ENCODE measurements at places on chromosomes 3 and 15. TPM values are rescaled to one million over a fixed set of nuclear protein-coding genes. Genes with fewer than 3 reads are reported as not detected.

GRCh38 chr3:105856605-105857004 is 12.2 kb downstream of the CBLB start:
- no peak for DNase-seq

- DNase-seq = no peak
These were observed 2.6 kb upstream of the ULK3 start for GRCh38 chr15:74845581-74845980.

GRCh38 chr3:94398036-94398435 is 335.2 kb downstream of the NSUN3 start:
- DNase-seq = no peak

GRCh38 chr3:68483601-68484000 is 448.7 kb downstream of the TAFA4 start:
- no peak for DNase-seq

GRCh38 chr3:27221264-27221932 is 147.8 kb downstream of the NEK10 start:
- no peak for DNase-seq

DNA sequence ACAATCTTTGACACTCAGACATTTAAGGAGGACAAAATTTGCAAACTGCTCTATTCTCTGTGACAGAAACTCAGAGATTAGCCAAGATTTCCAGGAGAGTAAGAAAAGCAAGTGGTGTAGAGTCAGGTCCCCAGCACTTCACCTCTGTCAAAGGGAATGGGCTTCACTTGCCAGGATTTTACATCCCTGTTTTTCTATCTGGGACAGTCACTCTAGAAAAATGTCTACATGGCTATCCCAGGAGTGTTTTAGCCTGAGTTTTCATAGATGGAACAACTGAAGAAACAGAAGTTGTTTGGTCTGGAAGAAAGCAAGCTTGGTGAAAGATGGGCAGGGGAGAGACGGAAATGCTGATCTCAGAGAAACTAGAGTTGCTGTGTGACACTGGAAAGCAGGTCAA is 3.0 kb downstream of the FAM219B start:
- peak; percentile 27 for DNase-seq

- no peak for DNase-seq
These were observed 2.6 kb downstream of the SSUH2 start for GRCh38 chr3:8642001-8642400.

- no peak for DNase-seq
These were observed 65.3 kb downstream of the SH3GL3 start for GRCh38 chr15:83512459-83512858.

DNA sequence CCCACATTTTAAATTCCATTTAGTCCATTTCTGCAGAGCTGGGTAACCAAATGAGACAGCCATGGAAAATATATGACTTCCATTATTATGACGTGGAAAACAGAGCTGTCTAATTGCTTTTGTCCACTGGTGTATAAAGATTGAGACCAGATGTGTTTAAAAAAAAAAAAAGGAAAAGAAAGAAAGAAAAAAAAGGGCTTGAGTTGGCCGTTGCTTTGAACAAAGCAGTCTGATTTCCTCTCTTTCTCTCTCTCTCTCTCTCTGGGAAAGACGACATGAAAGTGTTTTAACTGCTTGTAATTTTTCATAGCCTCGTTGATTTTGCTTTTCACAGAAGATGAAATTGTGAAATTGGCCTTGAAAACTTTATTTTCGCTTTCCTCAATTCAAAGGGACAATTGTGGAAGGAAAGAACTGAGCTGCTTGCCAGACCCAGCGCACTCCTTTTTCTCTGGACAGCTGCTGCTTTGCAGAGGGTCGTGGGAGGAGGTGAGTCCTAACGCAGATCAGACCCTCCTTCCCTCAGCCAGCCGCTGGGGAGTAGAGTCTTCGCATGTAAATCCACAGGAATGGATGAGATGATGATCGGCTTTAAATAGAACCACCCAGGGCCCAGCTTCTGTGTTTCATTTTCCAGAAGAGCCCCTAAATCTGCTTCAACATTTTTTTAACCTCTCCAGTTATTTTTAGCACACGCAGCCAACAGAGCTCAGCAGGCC is 42.8 kb upstream of the UBE2E1 start:
- peak; percentile 44 for DNase-seq

DNA sequence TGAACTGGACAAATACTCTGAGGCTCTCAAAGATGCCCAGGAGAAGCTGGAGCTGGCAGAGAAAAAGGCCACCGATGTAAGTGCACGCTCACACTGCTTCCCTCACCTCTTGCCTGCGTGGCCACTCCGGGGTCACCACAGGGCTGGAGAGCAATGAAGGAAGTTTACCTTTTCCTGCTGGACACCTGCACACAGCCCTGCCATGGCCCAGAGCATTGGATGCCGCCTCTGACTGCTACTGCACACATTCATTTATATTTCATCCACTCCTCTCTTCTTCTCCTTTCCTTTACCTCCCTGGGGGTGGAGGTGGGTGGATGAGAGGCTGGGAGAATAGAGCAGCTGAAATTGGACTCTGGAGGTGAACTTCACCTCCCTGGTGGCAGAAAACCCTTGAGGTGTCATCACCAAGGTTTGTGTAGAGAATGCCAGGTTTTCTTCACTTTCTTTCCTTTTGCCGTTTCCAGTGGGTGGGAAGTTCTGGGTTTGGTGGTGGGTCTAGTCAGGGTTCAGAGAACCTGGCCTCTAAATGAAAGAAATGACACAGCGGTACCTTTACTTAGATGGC is 1.6 kb downstream of the TPM1 start:
- no peak for DNase-seq

- no peak for DNase-seq
These were observed 33.7 kb downstream of the PSTPIP1 start for GRCh38 chr15:77028451-77029165.

GRCh38 chr3:134326760-134327593 is 47.3 kb downstream of the AMOTL2 start:
- DNase-seq = peak; percentile 99

DNA sequence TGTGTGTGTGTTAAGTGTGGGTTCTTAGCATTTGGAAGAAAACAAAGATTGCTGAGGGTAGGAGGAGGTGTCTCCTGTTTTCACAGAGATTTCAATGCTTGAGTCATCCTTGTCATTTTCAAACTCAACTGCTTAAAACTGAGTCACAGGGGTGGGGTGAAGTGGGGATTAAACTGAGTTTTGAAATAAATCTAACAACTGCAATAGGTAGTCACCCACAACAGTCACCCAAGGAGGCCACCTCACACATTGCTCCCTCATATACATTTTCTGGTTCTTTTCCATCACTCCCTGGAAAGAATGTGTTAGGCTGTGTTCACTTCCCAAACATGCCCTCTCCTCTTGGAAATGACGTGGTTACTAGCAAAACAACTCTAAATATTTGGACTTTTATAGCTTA is 187.7 kb upstream of the CMC1 start:
- DNase-seq = peak; percentile 91

DNA sequence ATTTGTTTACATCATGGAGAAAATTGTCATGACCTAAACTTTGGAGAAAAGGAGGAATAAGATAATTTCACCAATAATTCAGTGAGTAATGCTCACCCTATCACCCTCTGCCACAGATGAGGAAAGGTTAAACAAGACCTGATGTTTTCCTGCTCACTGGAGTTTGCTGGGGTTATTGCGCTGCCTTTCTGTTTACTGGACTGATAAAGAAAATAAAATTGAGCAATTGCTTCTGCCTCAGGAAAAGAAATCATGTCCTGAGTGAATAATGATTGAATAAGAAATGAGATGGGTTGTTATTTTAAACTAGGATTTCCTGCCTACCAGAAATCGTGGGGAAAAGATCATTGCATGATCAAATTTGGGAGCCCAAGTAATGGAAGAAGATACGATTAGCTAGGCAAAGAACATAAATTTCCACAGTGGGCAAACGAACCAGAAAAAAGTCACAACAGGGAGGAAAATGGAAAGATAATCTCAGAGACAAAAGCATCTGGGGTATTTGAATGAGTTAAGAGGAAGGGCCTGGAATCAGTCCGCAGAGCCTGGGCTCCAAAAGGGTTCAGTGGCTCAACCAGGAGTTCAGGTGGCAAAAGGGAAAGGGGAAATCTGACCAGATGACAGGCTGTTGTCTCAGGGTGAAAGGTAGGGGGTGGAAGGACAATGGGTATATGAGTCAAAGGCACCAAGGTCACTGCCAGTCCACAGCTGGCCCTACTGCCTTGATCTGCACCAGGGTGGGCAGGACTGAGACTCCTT is 146.8 kb downstream of the FAM43A start:
- no peak for DNase-seq

DNA sequence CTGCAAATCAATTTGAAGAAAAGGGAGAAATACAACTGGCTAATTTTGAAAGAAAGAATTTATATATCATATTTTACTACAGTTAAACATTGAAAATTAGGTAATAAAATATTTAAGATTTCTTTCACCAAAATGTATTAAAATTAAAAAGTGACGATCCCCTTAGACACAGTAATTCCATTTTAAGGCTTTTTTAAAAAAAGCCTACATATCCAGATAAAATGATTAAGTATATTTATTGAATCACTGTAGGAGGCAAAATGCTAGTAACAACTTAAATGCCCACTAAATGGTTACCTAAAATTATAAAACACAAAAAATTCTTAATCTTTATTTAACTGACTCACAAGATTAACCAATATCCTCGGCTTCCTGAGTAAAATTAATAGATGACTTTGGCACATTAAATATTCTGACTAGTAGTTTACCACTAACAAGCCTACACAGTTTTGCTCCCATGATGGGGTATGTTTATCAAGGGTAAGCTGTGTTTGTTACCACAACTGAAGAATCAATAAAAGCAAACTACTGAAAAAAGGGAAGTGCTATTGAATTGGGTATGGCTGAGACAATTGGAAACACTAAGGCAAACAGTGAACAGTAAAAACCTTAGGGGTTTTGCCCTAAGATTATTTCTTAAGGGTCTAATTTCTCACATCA is 28.4 kb downstream of the ANKRD28 start:
- peak; percentile 44 for DNase-seq

GRCh38 chr15:67076147-67076843 is 10.9 kb downstream of the SMAD3 start:
- peak; percentile 87 for DNase-seq

GRCh38 chr3:58824285-58824684 is 157.7 kb upstream of the FAM3D start:
- DNase-seq = peak; percentile 80

DNA sequence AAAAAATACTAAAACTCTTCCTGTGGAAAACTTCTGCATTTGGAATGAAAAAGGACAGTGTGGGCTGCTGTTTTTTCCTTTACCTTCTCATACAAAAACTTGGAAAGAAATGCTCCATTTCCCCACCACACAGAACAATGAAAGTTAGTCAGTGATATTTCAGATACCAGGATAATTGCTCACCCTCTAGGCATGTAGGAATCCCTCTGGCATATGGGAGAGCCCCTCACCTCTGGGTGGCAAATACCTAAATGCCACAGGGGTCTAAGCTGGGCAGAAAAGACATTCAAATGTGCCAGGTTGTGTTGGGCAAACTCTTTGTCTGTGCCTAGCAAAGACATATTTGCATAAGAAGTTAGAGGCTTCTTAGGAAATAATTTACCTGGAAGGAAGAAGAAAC is 560.3 kb upstream of the NR2F2 start:
- peak; percentile 36 for DNase-seq

GRCh38 chr3:43190670-43191069 is 84.8 kb upstream of the POMGNT2 start:
- peak; percentile 75 for DNase-seq

GRCh38 chr3:37419979-37420378 is 245.6 kb upstream of the LRRFIP2 start:
- DNase-seq = no peak

DNA sequence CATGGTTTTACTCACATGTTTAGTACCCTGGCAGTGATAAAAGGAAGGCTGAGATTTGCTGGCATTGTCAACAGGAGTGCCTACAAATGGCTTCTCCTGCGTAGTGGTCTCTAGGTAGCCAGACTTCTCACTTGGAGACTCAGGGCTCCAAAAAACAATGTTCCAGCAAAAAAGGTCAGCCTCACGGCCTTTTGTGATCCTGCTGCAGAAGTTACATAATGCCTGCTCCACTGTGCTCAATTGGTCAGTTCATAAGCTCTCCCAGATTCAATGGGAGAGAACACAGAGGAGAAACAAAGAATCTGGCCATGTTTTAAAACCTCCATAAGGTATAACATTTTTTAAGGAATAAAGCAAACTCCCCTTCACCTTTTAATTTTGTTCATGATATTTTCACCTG is 76.1 kb upstream of the CMSS1 start:
- no peak for DNase-seq

GRCh38 chr15:56639631-56640030 is 93.7 kb downstream of the ZNF280D start:
- DNase-seq = no peak

GRCh38 chr3:51974277-51974962 is 444 bp upstream of the ABHD14A start:
- DNase-seq = peak; percentile 58

- peak; percentile 35 for DNase-seq
These were observed 244.1 kb upstream of the TBL1XR1 start for GRCh38 chr3:177441276-177441812.

- DNase-seq = peak; percentile 17
These were observed 94.9 kb downstream of the AKAP13 start for GRCh38 chr15:85475317-85475701.

DNA sequence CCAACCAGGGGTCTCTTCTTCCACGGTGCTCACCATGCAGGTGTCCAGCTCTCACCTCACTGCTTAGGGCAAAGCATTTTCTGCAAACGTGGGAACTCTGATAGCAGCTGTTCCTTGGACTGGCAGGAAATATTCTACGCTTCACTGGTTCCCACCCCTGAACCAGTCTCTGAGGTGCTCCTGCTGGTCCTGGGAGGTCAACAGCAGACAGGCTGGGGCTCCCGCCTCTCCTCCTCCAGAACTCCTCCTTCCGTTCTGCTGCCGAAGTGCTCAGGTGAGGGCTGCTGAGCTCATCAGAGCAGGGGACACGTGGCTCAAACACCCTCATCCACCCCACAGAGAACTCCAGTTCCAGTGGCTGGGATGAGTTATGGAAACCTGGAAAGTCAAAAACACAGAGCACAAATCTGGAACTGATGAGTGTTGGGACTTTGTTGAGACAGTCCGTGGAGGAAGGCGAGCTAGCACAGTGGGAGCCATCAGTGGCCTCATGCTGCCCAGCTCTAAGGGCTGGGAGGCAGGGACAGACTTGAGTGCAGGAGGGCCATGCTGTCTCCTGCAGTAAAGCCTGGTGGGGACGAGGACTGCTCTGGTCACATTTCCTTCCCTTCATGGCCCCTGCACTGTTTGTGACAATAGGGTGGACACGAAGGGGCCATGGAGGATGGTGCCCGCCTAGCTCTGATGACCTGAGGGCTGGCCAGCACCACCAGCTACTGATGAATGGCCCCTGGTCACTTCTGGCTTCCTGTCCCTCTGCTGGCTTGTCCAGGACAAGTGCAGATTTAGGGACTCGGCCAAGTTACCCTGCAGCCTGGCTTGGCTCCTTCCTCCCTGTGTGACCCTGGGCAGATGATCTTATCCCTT is 137.8 kb downstream of the KLF13 start:
- no peak for DNase-seq

- no peak for DNase-seq
These were observed 15.9 kb downstream of the POPDC2 start for GRCh38 chr3:119644481-119644880.

GRCh38 chr3:172752651-172753050 is 2.1 kb downstream of the ECT2 start:
- no peak for DNase-seq

ARGFX gene
- total RNA-seq = not detected

LRRC31 gene
- total RNA-seq = not detected

FAM3D gene
- total RNA-seq = not detected

A4GNT gene
- not detected for total RNA-seq

BFSP2 gene
- total RNA-seq = not detected

RHO gene
- total RNA-seq = not detected

SLC2A2 gene
- not detected for total RNA-seq

PRSS50 gene
- total RNA-seq = not detected

COL6A5 gene
- total RNA-seq = not detected

RPL15 gene
- total RNA-seq = 1,523 TPM

C3orf49 gene
- not detected for total RNA-seq

DPPA4 gene
- total RNA-seq = not detected

FAM107A gene
- 0.22 TPM for total RNA-seq

GOLGA6D gene
- total RNA-seq = not detected
